ENCODE measurements at places on chromosomes 16 and 17.

- H3K36me3 ChIP-seq, result peaks cover 6% of the 10 kb centered on the region
- H3K4me1 ChIP-seq, result peaks cover 20% of the 10 kb centered on the region
- H3K4me3 ChIP-seq, result no peak overlapping the region
- DNase-seq, result no peak
- no peaks in the 10 kb centered on the region for H3K27me3 ChIP-seq
Measured at GRCh38 chr17:66547151-66547865, 244.9 kb downstream of the PRKCA start.

DNA sequence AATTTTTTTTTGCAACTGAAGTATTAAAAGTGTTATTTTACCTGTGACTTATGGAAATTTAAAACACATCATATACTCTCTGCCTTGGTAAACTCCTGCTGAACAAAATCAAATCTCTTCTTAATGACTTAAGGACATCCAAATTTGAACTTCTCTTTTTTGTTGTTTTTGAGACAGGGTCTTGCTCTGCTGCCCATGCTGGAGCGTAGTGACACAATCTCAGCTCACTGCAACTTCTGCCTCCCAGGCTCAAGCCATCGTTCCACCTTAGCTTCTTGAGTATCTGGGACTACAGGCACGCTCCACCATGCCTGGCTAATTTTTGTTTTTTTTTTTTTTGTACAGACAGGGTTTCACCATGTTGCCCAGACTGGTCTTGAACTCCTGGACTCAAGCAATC lies 56.1 kb downstream of the SKAP1 start:
- no peaks in the 10 kb centered on the region for H3K36me3 ChIP-seq
- H3K4me1 ChIP-seq, result no peaks in the 10 kb centered on the region

DNA sequence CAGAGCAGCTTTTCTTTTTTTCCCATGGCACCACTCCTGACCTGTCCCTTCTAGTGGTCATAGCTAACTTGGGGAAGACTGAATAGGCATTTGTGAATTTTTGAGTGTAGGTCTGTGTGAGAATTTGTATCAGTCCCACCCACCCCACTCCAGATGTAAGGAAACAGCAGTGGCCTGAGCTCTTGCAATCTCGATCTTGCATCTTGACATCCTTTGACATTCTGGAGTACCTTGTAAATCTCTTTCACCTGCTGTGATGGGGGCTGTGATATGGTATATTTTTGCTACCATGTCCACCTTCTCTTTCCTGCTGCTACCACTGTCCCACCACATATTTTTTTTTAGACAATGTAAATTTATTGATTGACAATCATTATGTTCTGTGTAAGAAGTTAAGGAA lies 289.3 kb downstream of the MAP2K6 start:
- no peaks in the 10 kb centered on the region for H3K36me3 ChIP-seq
- no peaks in the 10 kb centered on the region for H3K4me1 ChIP-seq
- H3K27me3 ChIP-seq, result no peaks in the 10 kb centered on the region
- H3K27ac ChIP-seq, result no peak overlapping the region
- no peak overlapping the region for H3K4me3 ChIP-seq

DNA sequence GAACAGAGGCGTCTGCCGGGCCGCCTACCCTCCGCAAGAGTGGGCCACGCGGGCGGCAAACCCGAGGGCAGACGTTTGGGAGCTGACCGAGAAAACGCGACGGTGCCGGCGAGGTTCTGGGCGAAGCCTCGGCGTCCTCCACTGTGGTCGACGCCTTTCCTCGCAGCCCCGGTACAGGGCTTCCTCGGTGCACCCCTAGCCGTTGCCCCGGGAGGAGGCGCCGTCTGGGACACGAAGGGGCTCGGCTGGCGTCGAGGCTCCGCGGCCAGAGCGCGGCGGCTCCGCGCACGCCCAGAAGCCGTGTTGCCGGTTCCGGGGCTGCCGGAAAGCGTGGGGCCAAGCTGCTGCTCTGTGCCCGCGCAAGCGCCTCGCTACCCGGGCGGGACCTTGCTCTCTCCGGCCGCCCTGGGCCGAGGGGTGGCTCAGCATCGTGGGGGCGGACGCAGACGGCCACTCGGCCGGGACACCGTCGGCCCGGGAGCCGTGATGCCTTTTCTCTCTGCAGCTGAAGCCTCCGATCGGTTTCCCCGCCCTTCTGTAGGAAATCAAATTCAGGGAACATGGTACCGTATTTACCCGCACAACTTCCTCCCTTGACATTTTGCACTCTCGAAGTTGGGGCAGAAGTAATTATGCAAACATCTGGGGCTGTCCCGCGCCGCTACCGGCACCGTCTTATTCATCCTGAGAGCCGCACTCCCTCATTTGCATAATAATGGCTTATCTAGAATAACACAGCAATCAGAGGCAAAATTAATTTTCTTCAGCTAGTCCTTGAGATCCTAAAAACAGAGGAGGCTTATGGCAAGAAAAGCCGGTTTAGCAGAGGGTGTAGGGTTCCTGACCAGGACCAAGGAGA lies 7.3 kb upstream of the CBX8 start:
- H3K4me1 ChIP-seq, result peaks cover 5% of the 10 kb centered on the region
- no peaks in the 10 kb centered on the region for H3K36me3 ChIP-seq
- H3K4me3 ChIP-seq, result no peak overlapping the region
- peaks cover 52% of the 10 kb centered on the region for H3K27me3 ChIP-seq

DNA sequence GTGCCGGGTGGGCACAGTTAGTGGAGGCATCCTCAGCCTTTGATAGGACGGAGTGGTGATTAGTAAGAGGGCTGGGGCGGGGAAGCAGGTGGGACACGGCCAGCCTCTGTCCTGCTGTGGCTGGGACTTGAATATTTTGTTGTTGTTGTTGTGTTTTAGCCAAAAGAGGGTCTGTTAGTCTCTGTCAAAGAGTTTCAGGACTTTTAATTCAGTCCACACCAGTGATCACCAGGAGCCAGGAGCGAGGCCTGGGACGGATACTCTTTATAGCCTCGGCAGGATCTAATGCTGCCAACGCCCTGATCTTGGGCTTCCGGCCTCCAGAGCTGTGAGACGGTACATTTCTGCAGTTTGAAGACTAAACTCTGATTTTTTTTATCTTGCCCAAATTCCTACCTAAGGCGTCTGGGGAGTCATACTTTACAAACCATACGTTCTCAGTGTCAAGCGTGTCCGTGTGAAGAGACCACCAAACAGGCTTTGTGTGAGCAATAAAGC lies 2.9 kb upstream of the RNF213 start:
- no peaks in the 10 kb centered on the region for H3K27me3 ChIP-seq
- no peaks in the 10 kb centered on the region for H3K36me3 ChIP-seq
- no peak overlapping the region for H3K27ac ChIP-seq
- peaks cover 38% of the 10 kb centered on the region for H3K4me1 ChIP-seq

Data from SK-N-SH (cell line).